ENCODE measurements at places on chromosomes 1 and 21. TPM values are rescaled to one million over a fixed set of nuclear protein-coding genes. Genes with fewer than 3 reads are reported as not detected.

CFHR2 gene
- not detected for total RNA-seq

SLC9C2 gene
- not detected for total RNA-seq

C1orf141 gene
- not detected for total RNA-seq

AGT gene
- total RNA-seq: not detected

KLF17 gene
- total RNA-seq: not detected

- no peak for DNase-seq
These were observed 27.6 kb downstream of the ABCA4 start for GRCh38 chr1:94093396-94093795.

DNA sequence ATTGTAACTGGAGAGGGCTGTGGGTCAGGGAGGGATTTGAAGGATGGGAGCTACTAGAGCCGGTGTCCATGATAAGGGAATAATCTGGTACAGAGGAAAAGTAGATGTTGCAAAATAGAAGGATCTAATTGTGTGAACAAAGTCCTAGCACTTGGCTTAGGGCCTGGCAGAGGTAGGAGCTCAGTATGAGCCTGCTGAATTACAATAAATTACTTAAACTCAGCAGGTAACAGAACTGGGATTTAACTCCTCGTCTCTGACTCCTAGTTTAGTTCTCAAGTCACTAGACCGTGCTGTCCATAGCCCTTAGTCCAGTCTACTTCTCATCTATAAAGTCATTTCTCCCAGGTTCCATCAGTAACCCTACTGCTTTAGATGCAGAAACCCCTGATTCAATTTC lies 120.2 kb downstream of the LRRC53 start:
- no peak for DNase-seq

GRCh38 chr1:167119696-167120095 lies 25.8 kb downstream of the STYXL2 start:
- DNase-seq: no peak

DNA sequence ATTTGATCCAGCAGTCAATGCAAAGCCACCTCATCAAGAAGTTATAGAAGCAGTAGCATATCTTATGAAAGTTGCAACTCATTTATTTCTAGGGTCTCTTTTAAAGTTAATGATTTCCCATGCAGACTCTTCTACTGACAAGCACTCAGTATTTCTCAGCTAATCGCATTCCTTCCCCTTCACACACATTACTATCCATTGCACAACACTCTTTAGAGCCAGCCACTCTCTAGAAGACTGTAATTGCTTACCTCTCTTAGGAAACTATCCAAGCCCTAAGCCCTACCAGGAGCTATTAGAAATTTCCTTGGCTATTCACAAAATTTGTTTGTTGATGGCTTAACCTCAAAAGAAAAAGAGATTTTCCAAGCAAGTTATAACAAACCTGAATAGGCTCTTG lies 106.0 kb downstream of the ADAMTS1 start:
- DNase-seq: no peak

- no peak for DNase-seq
These were observed at the start of gene RASAL2 for GRCh38 chr1:178093951-178094738. RASAL2 (plus strand) TSS chr1:178094104; CDS start chr1:178094493, 389 bp downstream.

DNA sequence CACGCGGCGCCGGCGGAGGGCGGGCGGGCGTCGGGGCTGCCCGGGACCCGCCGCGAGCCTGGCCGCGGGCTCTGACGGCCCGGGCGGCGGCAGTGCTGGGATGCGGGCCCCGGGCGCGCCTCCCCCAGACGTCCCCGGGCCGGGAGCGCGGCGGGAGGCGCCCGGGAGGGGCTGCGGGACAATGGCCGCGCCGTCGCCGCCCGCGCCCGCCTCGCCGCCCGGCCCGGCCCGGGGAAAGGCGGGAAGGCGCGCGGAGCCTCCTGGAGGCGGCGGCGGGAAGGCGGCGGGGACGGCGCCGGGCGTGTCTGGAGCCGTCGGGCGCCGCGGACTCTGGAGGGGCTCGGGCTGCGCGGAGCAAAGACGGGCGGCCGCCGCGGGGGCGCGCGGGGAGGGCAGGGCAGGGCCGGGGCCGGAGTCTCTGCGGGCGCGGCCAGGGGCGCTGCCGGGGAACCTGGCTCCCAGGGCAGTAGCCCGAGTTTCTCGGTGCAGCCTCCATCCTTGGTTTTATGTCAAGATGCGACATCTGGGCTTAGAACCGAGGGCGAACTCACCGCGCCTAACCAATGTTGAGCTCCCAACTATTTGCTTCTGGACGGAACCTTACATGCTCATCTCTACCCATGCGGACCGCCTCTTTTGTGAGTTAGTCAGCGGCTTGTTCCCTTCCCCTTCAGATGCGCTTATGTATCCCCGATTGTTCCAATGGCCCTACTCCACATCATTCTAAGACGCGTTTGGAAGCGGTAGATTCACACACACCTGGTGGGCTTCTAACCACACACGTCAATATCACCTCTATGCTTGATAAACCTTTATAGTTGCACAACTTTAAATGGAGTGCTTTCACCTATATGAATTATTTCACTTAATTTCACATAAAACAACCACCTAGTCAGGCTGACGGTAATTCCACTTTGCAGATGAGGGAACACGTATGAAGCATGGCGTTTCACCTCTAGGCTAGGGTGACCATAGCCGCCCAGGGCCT lies 651 bp downstream of the ZBTB8A start:
- DNase-seq: no peak

DNA sequence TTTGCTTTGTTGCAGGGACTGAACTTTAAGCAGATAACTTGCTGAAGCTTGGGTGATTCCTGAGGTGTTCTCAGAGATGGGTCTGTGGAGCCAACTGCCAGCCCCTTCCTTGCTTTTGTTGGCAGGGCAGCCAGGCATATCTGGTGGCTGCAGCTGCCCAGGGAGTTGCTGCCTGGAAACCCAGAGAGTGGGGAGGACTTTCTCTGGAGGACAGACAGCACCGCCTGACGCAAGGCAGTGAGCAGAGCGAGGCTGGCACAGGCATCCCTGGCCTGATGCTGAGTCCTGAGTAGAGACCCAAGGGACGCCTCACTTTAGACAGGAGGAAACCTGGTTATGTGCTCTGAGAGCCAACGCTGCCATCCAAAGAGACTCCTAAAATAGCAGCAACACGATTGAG lies 9.8 kb upstream of the OLFML2B start:
- DNase-seq: no peak

DNA sequence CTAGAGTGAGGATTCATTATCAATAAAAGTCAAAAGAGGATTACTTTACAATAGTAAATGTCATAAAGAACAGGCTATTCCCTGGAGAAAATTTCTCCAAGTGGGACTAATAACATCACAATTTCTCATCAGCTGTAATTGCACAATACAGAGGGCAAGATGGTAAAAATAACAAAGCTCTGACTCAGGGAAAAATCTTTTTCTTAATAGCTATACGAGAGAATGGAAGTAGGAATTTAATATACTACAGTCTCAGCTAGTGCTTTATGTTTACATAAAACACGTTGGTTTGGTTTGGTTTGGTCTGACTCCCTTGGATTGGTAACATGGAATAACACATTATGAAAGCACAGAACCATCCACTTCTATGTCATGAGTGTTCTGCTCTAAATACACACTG lies 397.6 kb downstream of the LRRIQ3 start:
- DNase-seq: no peak

DNA sequence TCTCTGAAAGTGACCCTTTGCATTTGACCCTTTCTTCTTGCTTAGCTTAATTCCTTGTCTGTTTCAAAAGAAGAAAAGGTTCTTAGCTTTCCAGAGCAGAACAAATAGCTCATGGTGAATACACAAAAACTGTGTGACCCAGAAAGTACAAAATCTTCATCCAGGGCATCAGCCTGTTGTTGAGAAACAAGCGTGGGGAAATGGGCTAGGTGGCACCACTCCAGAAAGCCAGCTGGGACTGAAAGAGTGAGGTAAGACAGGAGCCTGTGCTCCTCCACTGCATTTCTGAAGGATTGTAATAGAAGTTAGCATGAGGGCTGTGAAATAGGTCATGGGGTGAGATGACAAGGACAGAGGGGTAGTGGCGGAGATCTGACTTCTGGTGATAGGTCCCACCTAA lies 45.8 kb downstream of the CYP2J2 start:
- no peak for DNase-seq

GRCh38 chr1:206489980-206490770 lies 17.2 kb upstream of the RASSF5 start:
- peak; percentile 58 for DNase-seq

GRCh38 chr1:152328801-152329391 lies 3.9 kb upstream of the FLG start:
- DNase-seq: no peak

GRCh38 chr21:35102488-35103371 lies 53.6 kb upstream of the RUNX1 start:
- DNase-seq: peak; percentile 75

DNA sequence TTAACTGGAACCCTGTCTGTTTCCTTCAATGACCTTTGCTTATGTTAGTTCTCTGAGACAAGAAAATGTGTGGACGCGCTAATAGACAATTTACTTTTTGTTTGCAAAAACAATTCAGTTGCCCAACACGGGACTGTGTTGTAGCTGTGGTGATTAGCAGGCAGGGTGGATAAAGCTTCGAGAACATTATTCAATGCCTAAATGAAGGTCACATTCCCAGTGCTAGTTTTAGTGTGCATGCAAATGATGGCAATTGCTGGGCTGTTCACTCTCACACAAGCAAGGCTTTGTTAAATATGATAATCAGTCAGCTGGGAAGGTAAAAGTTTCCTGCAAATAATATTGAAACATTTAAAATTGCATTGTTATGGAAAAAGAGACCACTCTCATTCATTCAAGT lies 188.4 kb downstream of the BACH1 start:
- DNase-seq: no peak

GRCh38 chr1:41599912-41600311 lies 115.4 kb upstream of the EDN2 start:
- no peak for DNase-seq

DNA sequence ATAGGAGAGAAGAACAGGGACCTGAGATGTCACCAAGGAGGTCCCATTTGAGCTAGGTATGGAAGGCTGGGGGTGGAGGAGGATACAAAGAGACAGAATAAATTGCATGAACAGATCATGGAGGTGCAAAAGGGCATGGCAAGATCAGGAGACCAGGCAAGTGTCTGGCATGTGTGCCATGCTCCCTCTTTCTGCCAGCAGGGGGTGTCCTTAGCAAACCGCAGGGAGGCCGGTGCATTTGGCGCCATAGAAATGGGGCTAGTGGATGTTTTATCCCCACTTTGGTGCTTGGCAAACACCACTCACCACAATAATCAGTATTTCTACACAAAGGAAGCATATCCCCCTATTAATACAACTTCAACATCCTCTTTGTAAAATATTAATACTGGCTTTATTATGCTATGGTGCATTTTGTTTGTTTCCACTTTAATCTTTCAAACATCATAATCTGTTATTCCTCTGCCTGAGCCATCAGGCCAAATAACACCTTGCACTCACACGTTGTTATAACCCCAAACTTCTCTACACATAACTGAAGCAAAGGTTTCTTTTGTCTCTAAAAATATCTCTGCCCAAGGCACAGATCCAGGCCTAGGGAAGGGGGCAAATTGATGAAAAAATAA lies 25.9 kb downstream of the S100A6 start:
- peak; percentile 13 for DNase-seq
